ENCODE measurements at places on chromosomes 4 and X.

- no peak for DNase-seq
Measured at GRCh38 chr4:4293279-4293678, 3.2 kb downstream of the ZBTB49 start.

DNA sequence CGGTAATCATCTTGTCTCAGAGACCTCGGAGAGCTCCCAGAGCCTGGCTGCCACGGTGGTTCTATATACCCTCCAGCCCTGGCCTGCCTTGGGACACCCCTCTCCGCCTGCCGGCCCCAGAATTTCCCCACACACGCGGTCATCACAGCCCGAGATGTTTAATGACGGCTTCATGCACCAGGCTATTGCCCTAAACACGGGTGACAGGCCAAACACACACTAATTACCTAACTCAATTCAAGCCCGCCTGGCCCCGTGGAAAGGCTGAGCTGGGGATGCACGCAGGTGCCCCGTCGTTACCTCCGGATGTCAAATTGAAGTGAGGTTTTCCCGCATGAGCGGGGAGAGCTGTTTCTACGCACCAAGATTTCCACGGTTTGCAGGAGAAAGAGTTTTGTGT, 72.9 kb upstream of the PPP2R3B start:
- DNase-seq, result no peak

DNA sequence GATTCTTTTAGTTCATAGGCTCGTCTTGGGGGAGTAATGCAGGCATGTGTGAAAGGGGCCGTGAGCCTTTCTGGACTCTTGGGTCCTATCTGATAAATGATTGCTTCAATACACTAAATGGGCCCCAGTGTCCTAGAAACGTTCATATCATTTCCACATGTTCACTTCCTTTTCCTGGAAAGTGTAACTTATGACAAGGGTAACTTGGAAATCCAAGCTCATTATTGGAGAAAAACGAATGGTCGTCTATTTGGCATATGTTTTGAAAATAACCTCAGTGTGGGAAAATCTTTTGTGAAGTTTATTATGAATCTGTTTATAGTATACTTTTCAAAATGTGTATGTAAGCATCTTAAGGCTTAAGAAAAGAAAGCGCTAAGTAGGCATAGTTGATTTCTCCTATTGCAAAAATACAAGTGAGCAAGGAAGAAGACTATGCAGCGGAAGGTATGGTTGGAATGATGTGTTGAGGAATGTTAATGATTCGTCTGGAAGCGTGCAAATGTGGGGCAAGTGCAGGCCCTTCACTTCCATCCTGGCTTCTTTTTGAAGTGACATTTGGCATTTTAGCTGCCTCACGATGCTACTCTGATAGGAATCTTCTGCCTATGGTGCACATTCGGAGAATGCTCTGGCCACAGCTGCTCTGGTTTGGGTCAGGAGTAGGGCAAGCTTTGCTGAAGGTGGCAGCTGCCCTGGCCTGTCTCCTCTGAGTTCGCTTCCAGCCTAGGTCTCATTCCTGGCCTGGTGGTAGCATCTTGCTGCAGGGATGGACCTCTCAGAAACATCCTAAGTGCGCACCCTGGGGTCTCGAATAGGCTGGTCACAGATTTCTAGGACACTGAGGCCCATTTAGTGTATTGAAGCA, 49.5 kb upstream of the STOX2 start:
- no peak for DNase-seq

DNA sequence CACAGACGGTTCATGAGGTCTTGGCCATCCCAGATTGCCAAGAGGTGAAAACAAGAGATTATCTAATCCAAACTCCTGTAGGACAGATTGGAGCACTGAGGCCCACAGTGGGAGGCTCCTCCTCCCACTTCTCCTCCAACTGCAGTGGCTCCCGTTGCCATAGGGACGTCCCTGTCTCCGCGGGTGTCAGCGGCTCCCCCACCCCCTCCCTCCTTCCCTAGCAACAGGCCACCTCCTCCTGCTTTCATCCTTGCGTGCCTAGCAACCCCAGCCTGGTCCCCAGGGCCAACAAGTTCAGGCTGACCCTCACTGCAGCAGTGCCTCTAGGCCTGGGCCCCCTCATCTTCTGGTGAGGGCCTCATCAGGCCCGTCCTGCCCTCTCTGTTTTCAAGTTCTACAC, 6.8 kb upstream of the IQSEC2 start:
- DNase-seq, result no peak

DNA sequence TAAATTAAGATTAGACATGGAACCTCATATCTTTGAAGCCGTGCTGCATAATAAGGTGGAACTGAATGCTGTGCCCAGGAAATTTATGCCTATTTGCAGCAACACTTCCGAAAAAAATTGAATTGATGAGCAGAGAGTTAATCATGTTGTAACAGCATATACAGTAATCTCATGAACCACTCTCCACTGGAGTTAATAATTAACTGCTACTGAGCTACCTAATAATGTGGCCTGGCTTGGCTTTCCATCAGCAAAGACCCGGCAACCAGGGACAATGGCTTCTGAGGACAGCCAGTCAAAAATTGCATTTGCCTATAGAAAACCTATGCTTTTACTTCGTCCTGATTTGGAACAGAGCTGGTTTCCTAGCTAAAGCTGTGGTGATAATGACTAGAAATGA, 63.8 kb upstream of the GATB start:
- no peak for DNase-seq

DNA sequence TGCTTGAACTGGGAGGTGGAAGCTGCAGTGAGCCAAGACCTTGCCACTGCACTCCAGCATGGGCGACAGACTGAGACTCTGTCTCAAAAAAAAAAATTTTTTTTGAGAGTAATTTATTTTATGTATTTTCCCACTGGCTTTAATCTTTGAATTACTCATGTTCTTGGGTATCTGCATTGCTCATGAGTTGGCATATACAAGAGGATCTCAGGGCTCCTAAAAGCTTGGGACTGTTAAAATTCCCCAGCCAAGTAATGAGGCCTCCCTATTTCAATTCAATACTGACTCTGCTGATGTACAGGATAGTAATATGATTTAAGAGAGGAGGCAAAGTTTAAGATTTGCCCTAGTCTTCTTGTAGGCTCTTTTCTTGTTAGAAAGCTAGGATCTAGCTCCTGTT, 6.2 kb downstream of the IL21 start:
- DNase-seq, result no peak

GRCh38 chr4:31089815-31090214, 369.6 kb downstream of the PCDH7 start:
- no peak for DNase-seq

DNA sequence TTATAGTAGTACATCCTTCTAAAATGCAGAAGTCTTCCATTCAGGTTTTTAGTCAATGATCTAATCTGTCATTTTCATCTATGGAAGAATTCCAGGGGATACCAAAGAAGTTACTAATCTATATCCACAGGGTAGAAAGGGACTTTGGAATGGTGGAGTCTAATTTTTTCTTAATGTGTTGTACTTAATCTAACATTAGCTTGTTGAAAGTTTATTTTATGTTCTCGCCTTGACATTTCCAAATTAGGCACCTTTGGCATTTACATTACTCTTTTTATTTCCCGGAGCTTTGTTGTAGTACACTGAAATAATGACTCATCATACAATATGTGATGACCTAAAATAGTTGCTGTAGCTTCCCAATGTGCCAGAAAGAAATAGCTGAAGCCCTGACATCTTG, 91.5 kb downstream of the HTR2C start:
- DNase-seq, result no peak

DNA sequence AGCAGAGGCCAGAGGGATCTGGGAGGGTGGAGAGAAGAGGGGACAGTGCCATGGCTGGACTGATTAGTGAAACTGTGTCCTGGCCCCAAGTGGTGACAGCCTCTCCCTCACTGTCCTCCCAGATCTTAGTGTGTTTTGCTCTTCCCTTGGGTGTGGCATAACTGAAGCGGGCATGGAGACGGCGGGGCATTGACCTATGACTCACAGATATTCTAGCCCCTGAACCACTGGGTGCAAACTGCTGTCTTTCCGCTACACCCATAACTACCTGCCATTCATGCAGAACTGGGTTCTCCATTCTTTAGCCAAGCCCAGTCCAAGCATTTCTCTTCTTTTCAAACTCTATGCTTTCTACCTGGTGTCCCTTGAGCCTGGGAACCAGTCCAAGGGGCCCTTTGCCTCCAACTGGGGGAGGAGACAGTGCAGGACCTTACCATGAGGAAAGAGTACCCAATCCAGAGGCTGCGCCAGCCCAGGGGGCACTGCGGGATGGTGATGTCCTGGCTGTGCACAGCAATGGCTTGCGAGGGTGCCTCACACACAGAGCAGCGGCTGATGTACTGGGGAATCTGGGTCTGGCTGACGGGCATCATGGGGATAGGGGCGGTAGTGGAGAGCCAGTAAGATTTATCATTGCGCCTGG, 67.6 kb downstream of the ATG4A start:
- DNase-seq, result no peak

DNA sequence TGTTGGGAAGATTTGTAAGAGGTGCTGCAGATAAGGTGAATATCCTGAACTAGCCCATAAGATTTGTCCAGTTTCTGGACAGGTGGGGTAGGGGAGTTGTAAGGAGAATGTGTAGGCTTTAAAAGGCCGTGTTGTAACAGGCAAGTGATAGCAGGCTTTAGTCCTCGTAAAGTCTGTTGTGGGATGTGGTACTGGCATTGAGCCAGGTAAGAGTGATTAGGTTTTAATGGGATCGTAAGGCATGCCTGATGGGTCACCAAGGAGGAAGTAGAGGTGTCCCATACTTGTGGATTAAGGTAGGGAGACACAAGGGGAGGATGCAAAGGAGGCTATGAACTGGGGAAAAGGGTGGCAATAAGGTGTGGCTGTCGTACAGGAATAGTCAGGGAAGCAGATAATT, 256.9 kb upstream of the DKK2 start:
- DNase-seq, result no peak

DNA sequence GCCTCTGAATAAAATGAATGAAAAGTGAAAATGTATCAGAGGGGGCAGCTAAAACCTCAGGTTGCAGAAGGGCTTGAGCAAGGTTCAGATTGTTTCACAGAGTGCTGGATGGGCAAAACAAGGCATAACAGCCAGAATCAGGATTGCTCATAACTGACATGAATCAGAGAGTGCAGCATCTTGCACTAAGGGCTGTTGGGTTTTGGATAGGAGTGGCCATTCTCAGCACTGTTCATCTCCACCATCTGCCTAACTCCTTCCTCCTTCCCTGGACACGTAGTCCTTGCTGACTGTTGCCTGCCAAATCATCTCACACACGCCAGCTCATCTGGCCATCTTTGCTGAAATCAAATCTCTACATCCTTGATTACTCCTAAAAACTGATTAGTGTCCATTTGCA, 75.3 kb upstream of the C1QTNF7 start:
- no peak for DNase-seq

DNA sequence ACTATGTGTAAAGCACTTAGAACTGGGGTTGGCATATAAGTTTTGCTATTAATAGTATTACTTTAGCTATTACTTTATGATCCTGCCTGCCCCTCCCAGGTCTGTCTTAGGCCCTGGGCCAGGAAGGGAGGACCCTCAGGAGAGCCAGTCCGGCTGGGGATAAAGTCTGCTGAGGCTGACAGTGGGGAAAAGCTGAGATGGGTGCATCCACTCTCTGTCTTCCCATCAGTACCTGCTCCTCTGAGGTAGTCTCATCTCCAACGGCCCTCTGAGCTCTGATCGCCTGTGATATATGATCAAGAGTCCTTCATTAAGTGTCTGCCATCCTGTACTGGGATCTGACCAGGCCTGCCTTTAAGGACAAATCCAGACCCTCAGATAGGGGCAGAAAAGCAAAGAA, 156.5 kb upstream of the PJA1 start:
- DNase-seq, result no peak

DNA sequence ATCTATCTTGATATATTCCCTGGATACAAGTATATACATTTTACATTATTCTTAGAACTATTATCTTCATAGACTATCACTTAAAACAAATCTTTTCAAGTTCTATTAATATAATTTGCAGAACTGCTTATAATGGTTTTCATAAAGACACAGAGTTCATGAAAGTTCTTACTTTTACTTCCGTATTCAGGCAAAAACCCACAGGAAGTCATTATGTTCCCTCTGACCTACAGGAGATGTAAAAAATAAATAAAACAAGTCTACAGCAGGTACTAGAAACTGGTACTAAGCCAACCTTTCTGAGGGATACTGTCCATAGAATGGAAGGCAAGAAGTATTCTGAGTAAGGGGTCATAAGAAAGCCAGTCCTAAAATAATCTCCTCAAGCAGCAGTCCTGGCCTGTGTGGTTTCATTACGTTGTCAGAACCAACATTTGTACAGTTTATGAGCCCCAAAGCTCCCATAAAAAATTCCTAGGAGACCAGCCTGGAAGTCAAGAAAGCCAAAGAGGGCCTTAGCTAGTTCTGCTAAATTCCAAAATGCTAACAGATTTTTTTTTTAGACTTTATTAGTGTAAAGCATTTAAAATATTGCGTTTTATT, 68.6 kb downstream of the CAMK2D start:
- DNase-seq, result no peak

DNA sequence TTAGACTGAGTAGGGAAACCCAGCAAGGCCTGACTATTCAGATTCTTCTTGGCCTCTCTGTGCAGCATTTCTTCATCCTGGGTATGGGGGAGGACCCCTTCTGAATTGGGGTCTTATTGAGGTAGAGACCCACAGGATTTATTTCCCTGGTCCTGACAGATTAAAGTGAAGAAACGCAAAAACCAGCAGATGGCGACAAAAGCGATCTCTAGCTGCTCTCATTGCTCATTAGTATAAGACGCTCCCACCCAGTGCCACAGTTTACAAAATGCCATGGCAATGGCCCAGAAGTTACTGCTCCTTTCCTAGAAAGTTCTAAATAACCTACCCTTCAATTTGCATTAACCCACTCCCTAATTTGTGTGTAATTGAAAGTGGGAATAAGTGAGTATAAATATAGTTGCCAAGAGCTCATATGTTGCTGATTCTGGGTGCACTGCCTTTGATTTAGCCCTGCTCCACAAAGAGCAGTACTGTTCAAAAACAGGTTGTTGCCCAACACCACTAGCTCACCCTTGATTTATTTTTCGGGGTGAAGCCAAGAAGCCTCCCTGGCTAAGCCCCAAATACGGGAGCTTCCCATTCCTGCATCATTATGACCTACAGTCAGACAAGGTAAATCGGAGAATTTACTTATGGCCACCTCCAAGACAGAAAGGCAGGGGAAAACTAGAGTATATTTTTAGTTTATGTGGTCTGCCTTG, 3.7 kb upstream of the BEX4 start:
- DNase-seq, result no peak

- DNase-seq, result no peak
Measured at GRCh38 chrX:39724544-39724943, 373.2 kb downstream of the BCOR start.

DNA sequence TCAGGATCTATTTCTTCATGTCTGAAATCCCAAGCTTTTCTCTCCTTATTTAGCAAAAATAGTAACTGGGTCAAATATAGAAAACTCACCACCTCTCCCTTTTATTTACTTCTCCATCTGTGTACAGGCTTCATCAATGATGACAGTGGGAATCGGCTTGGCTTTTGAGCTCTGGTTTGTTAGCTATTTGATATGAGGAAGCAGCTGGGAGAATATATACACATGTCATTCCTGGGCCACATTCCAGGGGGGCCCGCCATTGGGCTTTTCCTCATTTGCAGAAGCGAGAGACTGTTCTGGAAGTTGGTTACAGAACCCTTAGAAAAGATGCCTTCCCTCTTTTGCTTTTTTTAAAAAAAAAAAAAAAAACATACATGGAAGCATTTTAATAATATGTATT, 107.4 kb upstream of the F9 start:
- DNase-seq, result no peak

GRCh38 chrX:69162361-69162865, 2.8 kb downstream of the PJA1 start:
- DNase-seq, result no peak

Data from stimulated activated CD4-positive, alpha-beta T cell treated with anti-CD3 and anti-CD28 coated beads, TNF-alpha, amount 100 ng/mL, for 1 hour (primary cell).